ENCODE measurements at places on chromosomes 3 and 15.

GRCh38 chr3:153762411-153763235 lies 358.6 kb upstream of the ARHGEF26 start:
- no peak for DNase-seq

- no peak for DNase-seq
Observed at GRCh38 chr3:125163739-125164601, 48.6 kb downstream of the SLC12A8 start.

DNA sequence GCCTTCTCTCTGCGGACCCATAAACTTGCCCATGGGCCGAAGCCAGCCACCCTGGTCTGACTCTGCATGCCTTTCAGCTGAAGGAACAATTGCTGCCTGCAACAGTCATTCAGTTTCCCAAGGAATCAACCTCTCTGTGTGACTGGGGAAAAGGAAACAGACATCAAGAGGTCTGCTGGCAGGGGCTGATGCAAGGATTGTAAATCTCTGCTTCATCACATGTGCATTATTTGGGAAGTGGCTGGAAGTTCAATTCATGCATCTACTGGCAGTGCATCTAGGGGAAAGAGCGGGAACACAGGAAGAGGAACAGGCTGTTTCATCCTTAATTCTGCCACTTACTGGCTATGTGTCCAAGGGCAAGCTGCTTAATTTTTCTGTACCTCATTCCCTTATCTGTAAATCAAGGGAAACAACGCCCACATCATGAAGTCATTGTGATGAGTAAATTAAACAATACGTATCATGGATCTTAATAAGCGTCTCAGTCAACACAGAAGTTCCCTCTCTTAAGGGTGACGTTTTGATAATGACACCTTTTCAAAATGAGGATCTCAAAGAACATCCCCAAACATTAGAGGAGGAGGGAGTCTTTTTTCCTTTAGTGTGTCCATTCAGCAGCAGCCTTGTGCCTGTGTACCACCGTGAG lies 17.4 kb upstream of the ADPGK start:
- no peak for DNase-seq

DNA sequence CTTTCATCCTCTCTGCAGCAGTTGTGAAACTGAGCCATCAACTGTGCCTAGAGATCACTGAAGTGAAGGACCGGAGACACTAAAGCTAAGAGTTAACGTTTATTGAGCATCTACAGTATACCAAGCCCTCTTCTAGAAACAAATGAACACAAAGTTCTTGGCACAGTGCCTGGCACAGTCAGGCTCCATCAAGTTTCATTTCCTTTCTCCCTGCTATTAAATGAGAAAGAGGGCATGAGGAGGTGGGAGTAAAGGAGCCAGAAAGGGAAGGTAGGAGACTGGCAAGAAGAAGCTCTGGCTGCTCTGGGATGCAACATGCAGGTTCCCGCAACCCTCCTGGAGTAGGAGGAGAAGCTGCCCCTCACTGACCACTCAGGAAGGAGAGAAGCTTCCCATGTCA lies 30.6 kb downstream of the CYP19A1 start:
- no peak for DNase-seq

GRCh38 chr3:17850448-17850847 lies 108.0 kb upstream of the TBC1D5 start:
- DNase-seq, result no peak

DNA sequence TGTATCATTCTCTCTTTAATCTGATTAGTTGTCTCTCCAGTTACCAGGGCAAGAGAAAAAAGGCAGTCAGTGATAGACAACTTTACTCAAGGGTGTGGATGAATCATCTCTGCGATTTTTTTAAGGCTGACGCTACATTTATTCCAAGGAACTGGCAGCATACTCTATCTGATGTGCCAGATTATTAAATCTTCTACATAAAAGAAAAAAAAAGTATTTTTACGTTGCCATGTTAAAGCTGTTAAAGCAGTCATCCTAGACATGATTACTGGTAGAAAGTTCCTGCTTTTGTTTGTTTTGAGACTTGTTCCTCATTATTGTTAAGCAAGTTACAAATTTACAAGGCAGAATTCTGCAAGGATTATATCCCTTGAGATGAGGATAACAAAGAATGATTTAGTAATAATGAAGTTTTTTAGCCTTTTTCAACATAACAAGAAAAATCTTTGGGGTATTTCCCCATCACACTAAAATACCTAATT lies 121.7 kb downstream of the CBLB start:
- no peak for DNase-seq

GRCh38 chr3:196849180-196849741 lies 18.5 kb upstream of the SENP5 start:
- DNase-seq, result no peak

DNA sequence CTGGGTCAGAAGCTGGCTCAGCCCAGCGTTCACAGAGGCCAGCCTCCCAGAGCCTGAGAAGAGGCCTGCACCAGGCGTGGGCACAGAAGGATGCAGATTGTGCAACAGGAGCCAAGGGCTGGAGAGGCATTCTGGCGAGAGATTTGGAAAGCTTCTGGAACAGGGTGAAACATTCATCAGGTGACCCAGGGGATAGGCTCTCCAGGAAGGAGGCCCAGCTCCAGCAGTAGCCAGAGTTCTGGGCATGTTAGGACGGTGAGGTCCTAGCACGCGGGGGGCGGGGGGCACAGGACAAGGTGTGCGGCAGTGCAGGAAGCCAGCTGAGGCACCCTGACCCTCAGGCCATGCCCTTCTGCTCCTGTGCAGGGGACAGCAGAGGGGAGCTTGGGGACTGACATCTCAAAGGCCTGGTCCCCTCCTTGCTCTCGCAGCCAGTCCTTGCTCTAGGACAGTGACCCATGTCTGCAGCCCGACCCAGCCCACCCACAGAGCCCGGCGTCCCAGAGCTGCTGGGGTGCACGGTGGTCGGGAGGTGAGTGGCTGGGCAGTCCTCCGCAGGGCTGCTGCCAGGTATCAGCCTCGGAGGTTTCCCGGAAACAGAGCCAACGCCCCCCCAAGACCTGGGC lies 111.7 kb upstream of the KLF13 start:
- no peak for DNase-seq

- DNase-seq, result no peak
Observed at GRCh38 chr3:119333773-119334509, 39.8 kb downstream of the ARHGAP31 start.

DNA sequence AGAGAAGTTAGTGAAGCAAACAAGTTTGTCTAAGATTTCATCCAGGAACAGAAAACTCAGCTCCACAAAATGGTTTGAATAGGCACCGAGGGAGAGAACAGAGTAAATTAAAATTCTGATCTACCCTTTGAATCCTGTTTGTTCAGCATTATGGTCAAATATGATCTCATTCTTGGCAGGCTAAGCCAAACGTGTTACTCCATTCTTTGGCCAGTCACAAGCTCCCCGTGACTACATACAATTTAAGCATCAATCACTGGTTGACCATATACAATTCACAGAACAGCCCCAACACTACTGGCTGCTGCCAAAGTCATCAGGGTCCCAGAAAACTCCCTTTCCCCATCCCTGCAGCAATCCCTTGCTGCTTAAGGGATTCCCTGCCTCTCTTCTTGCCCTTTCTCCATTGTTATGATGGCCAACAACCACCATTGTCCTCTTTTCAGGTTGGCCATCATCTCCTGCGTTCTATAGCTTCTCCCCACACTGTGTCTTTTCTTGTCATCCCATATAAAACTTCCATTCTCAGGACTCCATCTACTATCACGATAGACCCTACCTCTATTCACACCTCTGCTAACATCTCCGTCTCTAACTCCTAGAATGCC lies 46.3 kb downstream of the GOLIM4 start:
- no peak for DNase-seq

DNA sequence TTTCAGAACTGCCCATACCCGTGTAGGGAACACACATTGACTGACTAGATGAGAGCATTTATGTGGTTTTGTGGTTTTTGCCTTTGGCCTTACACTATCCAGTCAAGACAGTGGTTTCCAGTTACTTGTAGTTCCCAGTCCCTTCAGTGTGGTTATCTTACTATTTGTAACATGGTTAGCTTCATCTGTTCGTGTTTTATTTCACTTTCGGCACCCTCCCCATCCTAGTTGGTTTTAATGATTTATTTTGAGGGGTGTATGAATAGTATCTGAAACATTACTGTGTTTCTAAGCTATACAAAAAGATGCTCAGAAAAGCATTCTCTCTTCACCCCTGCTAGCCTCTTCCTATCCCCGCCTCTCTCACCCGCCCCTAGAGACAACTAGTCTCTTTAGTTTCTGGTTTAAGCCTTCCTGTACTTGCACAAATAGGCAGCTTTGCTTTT lies 14.1 kb downstream of the LYSMD4 start:
- peak; percentile 19 for DNase-seq

DNA sequence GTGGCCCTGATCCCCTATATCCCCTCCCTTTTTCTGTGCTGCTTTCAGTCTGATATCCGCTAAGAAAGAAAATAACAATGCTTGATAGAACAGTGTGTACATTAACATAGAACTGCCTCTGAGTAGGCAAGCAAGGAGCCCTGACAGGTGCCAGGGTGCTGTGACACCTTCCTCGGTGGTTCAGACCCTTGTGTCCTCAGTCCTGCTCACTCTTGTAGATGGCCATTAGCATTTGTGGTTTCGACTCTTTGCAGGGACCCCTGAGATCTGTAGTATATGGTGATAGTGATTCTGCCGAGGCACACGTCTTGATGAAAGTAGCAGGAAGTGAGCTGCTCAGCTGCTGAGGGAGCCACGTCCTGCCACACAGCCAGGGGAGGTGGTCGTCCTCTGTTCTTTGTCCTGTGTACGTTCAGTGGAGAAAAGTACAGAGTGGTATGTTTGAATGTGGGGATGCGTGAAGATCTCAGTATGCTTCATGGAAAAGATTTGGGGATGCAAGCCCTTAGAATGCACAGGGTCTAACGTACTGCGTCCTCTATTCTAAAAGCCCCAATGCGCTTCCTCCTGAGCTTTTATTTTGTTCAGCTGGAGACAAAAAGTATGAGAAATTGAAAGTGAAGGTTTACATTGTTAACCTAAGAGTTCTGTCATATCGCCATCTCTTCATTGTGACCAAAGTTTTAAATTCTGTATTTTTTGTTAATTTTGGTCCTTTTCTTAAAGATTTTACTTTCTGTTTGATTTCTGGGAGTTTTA lies 35.4 kb downstream of the PXYLP1 start:
- DNase-seq, result no peak

DNA sequence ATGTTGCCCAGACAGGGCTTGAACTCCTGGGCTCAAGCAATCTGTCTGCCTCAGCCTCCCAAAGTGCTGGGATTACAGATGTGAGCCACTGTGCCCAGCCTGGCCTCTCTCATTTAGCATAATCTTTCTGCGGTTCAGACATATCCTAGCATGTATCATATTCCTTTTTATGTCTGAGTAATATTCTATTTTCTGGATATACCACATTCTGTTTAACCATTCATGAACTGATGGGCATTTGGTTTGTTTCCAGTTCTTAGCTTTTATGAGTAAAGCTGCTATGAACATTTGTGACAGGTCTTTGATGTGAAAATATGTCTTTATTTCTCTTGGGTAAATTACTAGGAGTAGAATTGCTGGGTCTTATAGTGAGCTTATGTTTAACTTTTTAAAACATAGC lies 23.5 kb downstream of the FAM81A start:
- DNase-seq, result no peak

GRCh38 chr3:108271626-108272025 lies 24.7 kb upstream of the HHLA2 start:
- DNase-seq, result no peak

GRCh38 chr15:55969582-55969981 lies 23.8 kb downstream of the NEDD4 start:
- no peak for DNase-seq

GRCh38 chr3:149332771-149333170 lies 665 bp downstream of the TM4SF18 start:
- DNase-seq, result no peak

DNA sequence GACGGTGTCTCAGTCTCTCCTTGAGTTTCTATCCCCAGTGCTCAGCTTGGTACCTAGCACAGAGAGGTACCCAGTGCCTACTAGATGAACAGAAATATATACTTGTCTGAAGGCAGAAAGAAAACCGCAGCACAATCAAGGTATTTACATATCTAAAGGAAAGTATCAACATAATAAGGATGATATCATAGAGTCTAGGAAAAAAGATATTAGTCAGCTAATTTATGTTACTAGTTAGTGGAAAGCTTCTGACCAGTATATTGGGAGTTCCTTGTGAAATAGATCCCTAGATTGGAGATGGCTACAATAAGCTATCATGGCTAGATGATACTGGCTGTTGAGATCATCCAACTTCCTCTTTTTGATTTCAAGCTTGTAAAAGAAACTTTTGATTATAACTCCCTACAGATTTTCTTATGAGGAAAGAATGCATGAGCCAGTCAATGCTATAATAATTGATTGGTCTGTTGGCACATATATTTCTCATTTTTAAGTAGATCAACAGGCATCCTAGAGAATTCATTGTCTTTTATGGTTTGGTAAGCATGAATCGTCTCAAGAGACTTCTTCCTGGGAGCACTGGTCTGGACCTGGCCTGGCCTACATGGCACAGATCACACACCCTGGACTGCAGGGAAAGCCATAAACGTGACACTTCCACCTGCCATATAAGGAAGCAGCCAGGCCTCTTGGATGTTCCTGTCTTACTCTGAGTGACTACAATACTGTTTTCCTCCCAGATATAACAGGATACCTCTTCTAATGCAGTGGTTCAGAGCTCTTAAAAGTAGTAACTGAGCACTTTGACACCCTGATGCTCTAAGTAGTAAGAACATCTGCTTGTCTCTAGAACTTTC lies 60.7 kb downstream of the IMPG2 start:
- no peak for DNase-seq

DNA sequence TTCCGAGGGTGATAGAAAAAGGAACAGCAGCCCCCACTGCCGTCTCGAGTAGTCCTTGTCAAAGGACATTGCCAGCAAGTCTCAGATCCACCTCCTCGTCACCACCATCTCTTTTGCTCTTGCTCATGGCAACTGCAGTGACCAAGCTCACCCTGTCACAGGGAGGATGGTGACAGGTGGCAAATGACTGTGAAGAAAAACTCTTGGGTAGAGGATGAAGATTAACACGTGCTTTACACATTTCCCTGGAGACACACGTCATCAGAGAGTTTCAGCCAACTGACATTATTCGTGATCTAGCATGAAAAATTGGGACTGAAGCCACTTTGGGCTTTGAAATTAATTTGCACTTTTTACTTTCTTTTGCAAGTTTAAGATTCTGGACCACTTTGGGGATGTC lies 174.3 kb downstream of the EBLN2 start:
- no peak for DNase-seq

DNA sequence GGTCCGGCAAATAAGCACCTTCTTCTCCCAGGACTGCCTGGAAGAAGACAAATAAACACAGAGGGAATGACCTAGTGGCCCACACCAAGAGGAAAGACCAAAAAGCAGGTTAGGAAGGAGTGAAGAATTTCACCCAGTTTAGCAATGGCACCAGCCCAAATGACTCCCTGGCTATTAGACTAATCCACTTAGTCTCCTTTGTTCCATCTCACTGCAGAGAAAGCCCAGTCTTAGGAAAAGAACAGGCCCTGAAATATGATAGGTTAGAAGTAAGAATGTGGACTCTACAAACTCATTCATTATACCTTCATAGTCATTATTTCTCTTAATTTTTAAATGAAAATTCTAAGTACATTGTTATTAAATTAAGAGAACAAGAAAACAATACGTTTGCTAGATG lies 23.2 kb downstream of the SERPINI2 start:
- DNase-seq, result no peak

GRCh38 chr3:149401926-149402310 lies 24.5 kb upstream of the TM4SF1 start:
- no peak for DNase-seq

Measured in NCI-H187 treated with DMSO at 0.1 percent for 48 hours (cell line).